ENCODE measurements at places on chromosomes 4 and X.

DNA sequence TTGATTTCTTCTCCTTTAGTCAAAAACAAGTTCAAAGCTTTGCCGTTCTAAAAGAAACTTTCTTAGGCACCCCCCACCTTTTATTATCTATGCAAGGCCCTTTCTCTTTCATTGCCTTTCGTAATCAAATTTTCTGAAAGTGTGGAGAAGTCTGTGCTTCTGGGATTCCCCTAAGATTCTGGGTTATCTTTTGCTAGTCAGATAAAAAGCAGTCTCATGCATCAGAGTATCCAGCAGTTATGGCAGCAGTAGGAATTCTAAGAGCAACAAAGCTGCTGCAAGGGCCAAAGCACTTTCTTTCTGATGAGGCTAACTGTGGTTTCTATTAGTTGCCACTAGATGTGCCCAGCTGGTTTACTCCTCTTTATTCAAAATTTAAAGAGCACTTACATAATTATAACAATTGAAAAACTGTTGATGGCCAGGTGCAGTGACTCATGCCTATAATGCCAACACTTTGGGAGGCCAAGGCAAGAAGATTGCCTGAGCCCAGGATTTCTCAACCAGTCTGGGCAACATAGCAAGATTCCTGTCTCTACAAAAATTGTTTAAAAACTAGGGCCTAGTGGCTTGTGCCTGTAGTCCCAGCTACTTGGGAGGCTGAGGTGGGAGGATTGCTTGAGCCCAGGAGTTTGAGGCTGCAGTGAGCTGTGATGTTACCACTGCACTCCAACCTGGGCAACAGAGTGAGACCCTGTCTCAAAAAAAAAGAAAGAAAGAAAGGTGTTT lies 296.2 kb downstream of the PAPSS1 start:
- no peak for DNase-seq

DNA sequence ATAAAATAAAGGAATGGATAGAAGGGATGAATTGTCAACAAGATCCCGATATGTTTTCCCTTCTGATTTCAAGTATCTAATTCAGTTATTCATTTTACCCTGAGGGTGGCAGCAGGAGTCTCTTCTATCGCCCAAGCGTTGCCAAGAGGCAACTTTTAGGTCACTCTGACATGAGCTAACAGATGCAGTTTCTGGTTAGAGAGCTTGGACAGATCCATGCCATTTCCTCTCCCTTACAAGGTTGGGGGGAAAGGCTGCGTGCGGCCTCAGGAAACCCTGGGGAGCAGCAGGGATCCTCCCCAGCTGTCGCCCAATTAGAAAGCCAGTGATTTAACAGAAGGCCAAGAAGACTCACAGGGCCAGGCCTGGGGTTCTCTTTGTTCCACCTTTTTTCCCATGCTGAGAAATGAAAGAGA lies 35.3 kb upstream of the WAS start:
- DNase-seq: no peak

DNA sequence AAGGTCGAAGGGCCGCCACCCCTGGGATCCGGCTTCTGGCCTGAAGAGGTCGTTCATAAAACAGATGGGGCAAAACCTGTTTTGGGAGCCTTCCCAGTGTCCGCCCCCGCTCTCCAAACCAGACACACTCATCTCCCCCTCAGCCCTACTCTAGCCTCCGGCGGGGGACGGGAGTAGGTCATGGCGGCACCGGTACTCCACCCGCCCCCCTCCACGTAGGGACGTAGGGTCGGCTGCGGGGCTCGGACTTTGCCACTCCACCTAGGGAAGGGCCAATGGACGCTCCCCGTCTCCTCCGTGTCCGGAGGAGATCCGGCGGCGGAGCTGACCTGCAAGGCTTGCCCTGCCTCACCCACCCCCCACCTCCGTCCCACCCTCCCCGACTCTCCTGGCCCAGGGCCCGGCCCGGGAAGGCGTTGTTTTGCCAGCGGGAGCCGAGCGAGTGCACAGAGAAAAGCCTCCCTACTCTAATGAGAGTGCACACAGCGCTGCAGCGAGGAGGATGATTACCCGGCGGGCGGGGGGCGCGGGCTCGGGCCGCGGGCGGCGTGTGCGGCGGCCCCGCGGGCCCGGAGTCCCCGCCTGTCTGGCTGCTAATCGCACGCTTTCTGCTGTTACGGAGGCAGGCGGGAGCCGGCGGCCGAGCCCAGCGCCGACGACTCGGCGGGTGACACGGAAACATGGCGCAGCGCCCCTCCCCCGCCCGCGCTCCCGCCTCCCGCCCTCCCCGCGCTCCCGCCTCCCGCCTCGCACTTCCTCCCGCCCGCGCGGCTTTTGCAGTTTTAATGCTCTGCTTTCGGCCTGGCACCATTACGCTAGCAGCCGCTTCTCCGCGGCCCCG lies 8.3 kb upstream of the BCOR start:
- DNase-seq: no peak

GRCh38 chrX:30373479-30373878 lies 64.3 kb upstream of the NR0B1 start:
- DNase-seq: no peak

All from stimulated activated CD8-positive, alpha-beta memory T cell treated with anti-CD3 and anti-CD28 coated beads, Interleukin-7, amount 100 ng/mL, for 24 hours (primary cell).